ENCODE measurements at places on chromosomes 6 and 20.

- DNase-seq, result no peak
These were observed 3.3 kb downstream of the ARHGAP40 start for GRCh38 chr20:38604873-38605303.

GRCh38 chr6:81634155-81634880 is 118.2 kb downstream of the TENT5A start:
- no peak for DNase-seq

GRCh38 chr6:155222506-155222905 is 41.3 kb upstream of the CLDN20 start:
- DNase-seq, result no peak

GRCh38 chr20:57326667-57327455 is 2.7 kb upstream of the SPO11 start:
- no peak for DNase-seq

GRCh38 chr6:32974016-32974333 is 5.6 kb downstream of the BRD2 start:
- DNase-seq, result no peak

DNA sequence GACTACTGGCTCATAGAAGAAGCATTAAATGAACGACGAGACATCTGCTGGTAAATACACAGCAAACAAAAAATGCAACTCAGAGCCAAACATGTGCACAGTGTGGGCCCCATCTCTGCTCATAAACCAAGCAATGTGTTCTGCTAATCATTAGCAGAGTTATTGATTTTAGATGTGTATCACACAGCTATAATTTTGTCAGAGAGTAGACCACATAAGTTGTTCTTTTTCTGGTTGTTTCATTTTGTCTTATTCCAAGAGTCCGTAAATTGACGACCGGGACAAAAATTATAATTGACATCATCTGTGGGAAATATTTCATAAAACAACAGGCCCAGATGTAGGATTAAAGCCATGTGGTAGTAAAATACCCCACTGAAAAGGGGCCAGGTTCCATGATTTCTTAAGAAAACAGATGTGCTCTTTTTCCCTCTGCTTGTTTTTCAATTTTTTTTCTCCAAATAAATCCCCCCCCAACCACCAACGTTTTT is 423.6 kb downstream of the HAO1 start:
- no peak for DNase-seq

DNA sequence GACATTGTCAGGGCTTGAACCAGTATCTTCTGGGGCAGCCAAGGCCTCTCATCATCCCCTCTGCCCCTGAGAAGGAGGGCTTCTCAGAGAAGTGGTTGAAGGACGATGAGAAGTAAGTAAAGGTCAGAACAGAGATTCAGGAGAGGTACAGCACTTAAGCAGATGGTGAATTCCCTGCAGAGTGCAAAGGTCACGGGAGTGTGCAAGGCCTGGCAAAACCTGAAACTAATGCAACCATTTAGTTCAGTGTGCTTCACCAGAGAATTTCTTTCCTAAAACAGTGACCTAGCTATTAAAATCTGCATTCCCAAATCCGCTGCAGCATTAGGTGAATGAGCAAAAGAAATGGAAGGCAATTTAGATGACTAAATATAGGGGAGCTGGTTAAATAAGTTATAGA is 58.4 kb downstream of the TRERF1 start:
- no peak for DNase-seq

GRCh38 chr6:17808609-17809008 is 101.9 kb upstream of the NUP153 start:
- DNase-seq, result no peak

DNA sequence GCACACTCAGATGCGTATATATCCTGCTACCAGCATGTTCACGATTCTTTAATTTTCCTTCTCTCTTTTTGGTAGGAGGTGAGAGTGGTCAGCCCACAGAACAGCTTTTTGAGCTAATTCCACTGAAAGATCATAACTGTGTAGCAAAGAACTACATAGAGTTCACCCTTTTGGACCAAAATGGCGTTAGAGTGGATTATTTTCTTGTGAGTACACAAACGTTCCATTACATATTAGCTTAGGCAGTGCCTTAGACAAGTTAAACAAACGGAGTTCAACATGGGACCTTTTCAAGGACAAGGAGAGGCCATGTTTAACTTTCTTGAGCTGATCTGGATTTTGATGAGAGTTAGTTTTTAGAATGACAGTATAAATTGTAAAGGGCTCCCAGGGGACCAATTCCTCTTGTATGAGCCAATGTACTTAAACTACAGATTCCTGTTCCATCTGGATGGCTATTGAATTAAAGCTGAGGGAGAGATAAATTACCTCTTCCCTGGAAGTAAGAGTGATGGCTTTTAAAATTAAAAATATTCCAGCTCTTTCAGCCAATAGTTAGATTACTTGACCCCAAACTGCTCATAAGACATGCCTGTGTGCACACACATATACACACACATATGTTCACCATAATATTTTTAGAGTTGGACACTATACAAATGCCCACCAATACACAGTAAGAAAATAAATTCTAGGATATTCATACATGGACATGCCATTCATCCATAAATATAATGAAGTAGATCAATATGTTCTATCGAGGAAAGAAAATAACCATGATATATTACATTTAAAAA is 25.6 kb upstream of the ARMH2 start:
- no peak for DNase-seq

DNA sequence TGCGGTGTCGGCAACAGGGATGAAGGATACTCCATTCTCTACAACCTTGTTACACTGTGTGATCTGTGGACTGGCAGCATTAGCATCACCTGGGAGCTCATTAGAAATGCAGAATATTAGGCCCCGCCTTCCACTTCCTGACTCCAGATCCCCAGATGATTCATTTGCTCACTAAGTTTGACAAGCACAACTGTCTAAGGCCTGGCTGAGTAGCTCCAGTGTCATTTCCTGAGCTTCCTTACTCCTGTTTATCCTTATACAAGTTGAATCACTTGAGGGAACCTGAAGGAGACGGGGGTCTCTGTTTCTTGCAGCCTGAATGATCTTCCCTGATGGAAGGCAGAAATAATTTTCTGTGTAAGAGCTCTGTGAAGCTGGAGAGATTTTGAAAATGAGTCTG is 32.7 kb upstream of the PROKR2 start:
- no peak for DNase-seq

DNA sequence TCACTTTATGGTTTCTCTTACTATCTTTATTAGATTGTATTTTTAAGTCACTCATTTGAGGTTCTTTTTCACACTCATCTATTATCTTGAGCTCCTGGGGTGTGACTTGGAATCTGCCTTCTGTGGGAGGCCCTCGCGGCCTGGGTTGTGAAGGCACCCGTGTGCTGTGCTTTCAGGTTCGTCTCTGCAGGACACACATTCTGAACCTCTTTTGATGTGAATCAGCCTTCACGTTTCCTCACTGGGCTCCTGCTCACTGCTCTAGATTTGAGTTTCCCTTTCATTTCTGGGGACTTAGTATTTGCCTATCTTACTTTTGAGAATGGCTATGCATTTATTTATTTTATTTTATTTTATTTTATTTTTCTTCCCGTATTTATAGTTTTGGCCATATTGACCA is 97.8 kb downstream of the PACRG start:
- DNase-seq, result no peak

- DNase-seq, result no peak
These were observed 16.7 kb downstream of the TSBP1 start for GRCh38 chr6:32355018-32355417.

DNA sequence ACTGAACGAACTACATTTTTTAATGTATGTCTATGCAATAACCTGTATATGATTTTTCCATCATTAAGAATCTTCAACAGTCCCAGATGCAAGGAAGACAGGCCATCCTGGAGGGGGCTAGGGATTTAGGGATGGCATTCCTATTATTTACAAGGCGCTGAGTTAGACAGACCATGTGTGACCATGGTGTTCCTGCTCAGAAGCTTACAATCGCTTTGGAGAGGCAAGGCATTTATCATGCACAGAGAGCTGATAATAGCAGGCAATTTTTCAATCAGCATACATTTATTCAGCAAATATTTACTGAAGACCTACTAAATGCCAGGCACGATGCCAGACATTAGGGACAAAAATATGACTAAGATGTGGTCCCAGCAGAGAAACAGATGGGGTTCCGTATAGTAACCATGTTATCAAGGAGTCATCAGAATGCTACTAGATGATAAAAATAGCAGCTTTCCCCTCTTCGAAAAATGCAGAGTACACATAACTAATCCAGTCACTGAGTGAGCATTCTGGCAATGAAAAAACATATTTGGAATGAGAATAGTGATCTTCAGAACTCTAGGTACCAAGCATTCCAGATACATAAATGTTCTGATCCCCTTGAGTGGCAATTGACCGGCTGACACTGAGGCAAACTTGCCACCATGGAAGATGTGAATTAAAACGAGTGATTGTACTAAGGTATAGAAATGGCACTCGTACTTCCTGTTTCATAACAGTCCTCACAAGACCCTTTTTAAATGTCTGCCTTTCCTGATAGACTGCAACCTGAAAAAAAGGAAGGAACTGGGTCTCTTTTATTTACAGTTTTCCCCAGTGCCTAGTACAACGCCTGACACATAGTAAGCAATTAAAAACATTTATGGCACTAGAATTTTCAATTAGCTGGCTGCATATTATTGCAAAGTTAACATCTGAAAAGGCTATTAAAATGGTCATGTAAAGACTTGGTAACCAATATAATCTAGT is 135.7 kb downstream of the ATXN1 start:
- no peak for DNase-seq

DNA sequence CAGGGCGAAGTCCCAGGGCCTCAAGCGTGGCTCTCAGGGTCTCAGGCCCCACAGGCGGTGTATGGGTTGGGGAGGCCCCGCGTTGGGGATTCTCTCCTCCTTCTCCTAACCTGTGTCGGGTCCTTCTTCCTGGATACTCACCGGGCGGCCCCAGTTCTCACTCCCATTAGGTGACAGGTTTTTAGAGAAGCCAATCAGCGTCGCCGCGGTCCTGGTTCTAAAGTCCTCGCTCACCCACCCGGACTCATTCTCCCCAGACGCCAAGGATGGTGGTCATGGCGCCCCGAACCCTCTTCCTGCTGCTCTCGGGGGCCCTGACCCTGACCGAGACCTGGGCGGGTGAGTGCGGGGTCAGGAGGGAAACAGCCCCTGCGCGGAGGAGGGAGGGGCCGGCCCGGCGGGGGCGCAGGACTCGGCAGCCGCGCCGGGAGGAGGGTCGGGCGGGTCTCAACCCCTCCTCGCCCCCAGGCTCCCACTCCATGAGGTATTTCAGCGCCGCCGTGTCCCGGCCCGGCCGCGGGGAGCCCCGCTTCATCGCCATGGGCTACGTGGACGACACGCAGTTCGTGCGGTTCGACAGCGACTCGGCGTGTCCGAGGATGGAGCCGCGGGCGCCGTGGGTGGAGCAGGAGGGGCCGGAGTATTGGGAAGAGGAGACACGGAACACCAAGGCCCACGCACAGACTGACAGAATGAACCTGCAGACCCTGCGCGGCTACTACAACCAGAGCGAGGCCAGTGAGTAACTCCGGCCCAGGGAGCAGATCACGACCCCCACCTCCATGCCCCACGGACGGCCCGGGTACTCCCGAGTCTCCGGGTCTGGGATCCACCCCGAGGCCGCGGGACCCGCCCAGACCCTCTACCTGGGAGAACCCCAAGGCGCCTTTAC is at the start of gene HLA-G:
HLA-G (plus strand) TSS at position 247 of the 892 bp plus-strand sequence; CDS start at position 267, 20 bp downstream.
- DNase-seq, result no peak

Measured in stimulated activated CD4-positive, alpha-beta T cell treated with anti-CD3 and anti-CD28 coated beads, TNF-alpha, amount 100 ng/mL, for 4 hours (primary cell).